Neural progenitor cell (in vitro differentiated cells): ENCODE measurements at places on chromosomes 4 and X. TPM values are rescaled to one million over a fixed set of nuclear protein-coding genes. Genes with fewer than 3 reads are reported as not detected.

GRCh38 chr4:163484906-163485305, 9.6 kb upstream of the TMA16 start:
- DNase-seq, result peak; percentile 76
- H3K4me3 ChIP-seq, result no peak overlapping the region
- no peak overlapping the region for H3K27ac ChIP-seq
- H3K36me3 ChIP-seq, result no peaks in the 10 kb centered on the region
- no peaks in the 10 kb centered on the region for H3K4me1 ChIP-seq

GRCh38 chr4:57342411-57342810, 232.2 kb upstream of the IGFBP7 start:
- no peak overlapping the region for H3K4me3 ChIP-seq
- no peak for DNase-seq
- H3K36me3 ChIP-seq, result no peaks in the 10 kb centered on the region

- H3K36me3 ChIP-seq, result no peaks in the 10 kb centered on the region
- H3K27ac ChIP-seq, result no peak overlapping the region
- no peak overlapping the region for H3K4me3 ChIP-seq
- no peak for DNase-seq
Measured at GRCh38 chr4:1658146-1658545, 26.0 kb downstream of the FAM53A start.

DNA sequence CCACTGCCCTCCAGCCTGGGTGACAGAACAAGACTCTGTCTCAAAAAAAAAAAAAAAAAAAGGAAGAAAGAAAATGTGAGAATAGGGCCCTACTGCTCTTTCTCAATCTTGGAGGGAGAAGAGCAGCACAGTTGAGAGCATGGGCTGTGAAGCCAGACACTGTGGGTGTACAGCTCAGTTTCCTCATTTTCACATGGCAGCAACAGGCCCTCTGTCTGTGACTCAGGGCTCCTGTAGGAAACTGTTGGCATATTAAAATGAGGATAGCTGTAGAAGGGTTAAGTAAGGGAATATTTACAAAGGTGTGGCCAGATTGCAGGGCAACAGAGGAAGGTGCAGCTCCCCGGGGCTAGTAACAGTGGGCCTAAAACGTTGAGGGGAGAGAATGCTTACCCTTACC, 3.4 kb downstream of the AKAP14 start:
- no peaks in the 10 kb centered on the region for H3K27me3 ChIP-seq
- DNase-seq, result no peak
- H3K36me3 ChIP-seq, result no peaks in the 10 kb centered on the region
- no peak overlapping the region for H3K4me3 ChIP-seq
- no peak overlapping the region for H3K27ac ChIP-seq
- H3K4me1 ChIP-seq, result no peaks in the 10 kb centered on the region

DNA sequence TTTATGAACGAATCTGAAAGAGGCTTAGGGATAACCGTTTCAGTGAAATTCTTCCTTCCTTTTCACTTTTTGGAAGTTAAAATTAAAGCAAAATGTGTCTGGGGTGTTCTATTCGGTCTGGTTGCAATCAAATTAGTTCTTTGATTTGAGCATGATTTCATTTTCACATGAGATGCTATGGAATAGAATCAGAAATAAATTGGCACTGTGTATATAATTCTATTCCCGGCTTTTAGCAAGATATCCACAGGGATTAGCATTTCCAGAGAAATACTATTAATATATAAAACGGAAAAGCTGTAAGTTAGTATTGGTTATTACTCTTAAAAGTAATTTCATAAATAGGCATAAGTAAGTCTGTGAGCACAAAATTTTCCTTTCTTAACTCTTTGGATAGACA, 1676.8 kb upstream of the PCDH7 start:
- peaks cover 5% of the 10 kb centered on the region for H3K4me1 ChIP-seq
- H3K27me3 ChIP-seq, result no peaks in the 10 kb centered on the region
- DNase-seq, result no peak
- H3K4me3 ChIP-seq, result no peak overlapping the region

DNA sequence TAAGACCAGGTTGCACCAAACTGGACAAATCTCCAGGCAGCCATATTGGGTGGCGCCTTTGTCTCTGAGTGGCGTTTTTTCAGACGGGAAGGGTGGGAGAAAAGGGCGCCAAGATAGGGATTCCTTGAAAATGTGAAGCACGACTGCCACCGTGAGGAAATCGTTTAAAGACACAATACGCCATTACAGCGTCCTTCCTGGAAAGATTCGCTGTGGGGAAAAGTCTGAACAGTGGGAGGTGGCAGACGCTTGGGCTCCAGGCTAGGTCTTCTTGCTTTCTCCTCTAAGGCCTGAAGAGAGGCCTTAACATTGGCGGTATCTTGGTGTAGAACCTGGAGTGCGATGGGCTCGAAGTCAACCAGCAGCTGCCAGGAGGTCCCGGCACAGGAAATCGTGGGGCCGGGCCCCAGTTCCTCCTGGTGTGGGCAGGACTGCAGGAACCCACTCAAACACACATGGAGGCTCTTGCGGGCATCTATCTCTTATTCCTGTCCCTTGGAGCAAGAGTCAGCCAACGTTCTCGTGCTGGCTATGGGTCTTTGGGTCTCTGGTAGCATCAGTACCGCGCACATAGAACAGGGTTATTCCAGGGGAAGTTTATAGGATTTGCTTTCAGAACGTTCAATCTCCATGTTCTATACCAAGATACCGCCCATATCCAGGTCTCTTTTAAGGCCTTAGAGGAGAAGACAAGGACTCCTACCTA, 208.8 kb downstream of the OR13H1 start:
- H3K27ac ChIP-seq, result no peak overlapping the region
- no peaks in the 10 kb centered on the region for H3K4me1 ChIP-seq
- peaks cover 14% of the 10 kb centered on the region for H3K36me3 ChIP-seq
- no peak for DNase-seq
- no peaks in the 10 kb centered on the region for H3K27me3 ChIP-seq
- no peak overlapping the region for H3K4me3 ChIP-seq

DNA sequence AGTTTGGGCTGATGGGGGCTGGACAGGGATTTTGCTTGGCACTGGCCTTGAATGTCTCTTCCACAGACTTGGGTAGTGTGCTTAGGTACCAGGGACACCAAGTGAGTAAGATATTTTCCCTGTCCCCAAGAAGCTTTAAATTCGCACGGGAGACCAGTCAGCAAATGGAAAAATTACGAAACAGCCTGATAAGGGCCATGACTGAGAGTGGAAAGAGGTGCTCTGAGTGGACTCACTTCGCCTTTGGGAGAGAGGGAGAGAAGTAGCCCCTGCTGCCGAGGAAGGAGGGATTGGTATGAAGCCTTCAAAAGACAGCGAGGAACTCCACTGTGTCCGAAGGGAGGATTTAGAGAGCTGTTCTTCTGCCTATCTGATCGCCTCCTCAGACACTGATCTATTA, 2.6 kb downstream of the LSM6 start:
- H3K27me3 ChIP-seq, result no peaks in the 10 kb centered on the region
- peaks cover 12% of the 10 kb centered on the region for H3K4me1 ChIP-seq
- no peak overlapping the region for H3K27ac ChIP-seq
- no peak overlapping the region for H3K4me3 ChIP-seq
- no peak for DNase-seq

DNA sequence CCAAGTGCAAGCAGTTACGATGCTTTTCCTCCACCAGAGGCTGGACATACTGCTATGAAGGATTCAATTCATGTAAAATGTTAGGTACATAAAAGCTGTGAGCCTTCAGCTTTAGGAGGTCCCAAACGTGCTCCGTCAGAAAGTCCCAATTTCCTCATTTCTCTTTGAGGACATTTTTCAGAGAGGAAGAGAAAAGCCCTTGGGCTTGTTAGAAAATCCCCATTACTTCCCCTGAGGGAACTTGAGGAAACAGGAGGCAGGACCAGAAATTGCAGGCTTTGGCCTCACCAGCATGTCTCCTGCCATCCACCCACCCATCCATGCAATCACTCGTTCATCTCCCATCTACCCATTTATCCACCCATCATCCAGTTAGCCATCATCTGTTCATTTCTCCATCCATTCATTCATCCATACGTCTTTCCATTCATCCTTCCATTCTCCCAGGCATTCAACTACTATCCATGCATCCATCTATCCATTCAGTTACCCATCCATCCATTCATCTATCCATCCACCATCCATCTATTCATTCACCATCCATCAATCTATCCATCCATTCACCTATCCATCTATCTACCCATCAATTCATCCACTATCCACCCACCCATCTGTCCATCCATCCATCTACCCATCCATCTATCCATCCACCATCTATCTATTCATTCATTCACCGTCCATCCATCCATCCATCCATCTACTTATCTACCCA, 223.5 kb downstream of the AFAP1 start:
- peaks cover 40% of the 10 kb centered on the region for H3K27me3 ChIP-seq
- no peak for DNase-seq
- no peaks in the 10 kb centered on the region for H3K36me3 ChIP-seq
- H3K4me3 ChIP-seq, result no peak overlapping the region
- H3K27ac ChIP-seq, result no peak overlapping the region
- H3K4me1 ChIP-seq, result peaks cover 11% of the 10 kb centered on the region

GRCh38 chr4:58553679-58554078, 1443.5 kb upstream of the IGFBP7 start:
- no peaks in the 10 kb centered on the region for H3K27me3 ChIP-seq
- no peaks in the 10 kb centered on the region for H3K4me1 ChIP-seq
- no peak overlapping the region for H3K4me3 ChIP-seq
- DNase-seq, result no peak
- no peaks in the 10 kb centered on the region for H3K36me3 ChIP-seq

GRCh38 chr4:7190691-7191545, 1.4 kb upstream of the SORCS2 start:
- H3K36me3 ChIP-seq, result no peaks in the 10 kb centered on the region
- no peak for DNase-seq
- H3K4me1 ChIP-seq, result peaks cover 32% of the 10 kb centered on the region
- H3K4me3 ChIP-seq, result no peak overlapping the region

DNA sequence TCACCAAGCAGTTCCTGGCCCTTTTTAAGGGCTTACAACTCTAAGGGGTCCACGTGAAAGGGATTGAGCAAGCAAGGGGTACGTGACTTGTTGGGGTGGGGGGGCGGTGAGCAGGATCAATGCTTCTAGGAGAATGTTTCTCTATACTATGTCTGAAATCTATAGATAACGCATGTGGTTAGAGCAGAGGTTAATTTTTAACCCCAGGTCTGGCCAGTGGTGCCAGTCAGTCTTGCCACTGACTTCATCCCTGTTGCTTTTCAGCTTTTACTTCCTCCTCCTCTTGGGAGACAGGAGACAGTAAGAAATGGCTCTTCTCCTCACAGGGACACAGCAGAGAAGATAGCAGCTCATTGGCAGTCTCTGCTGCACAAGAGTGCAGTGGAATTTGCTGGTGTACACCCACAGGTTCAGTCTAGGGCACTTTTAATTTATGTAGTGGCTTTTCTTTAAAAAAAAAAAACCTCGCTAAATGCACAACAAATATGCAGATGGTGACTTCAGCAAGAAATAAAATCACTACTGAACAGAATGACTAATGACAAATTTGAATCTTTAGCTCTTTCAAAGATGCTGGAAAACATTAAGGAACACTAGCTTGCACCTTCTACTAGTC, 190.5 kb downstream of the CCNG2 start:
- no peaks in the 10 kb centered on the region for H3K36me3 ChIP-seq
- H3K27ac ChIP-seq, result no peak overlapping the region
- no peaks in the 10 kb centered on the region for H3K27me3 ChIP-seq
- no peaks in the 10 kb centered on the region for H3K4me1 ChIP-seq

GRCh38 chr4:79920163-79920853, 152.7 kb downstream of the ANTXR2 start:
- no peak overlapping the region for H3K4me3 ChIP-seq
- no peaks in the 10 kb centered on the region for H3K4me1 ChIP-seq
- no peak overlapping the region for H3K27ac ChIP-seq
- no peak for DNase-seq

GRCh38 chrX:73847100-73847499, 284.1 kb downstream of the CHIC1 start:
- H3K36me3 ChIP-seq, result no peaks in the 10 kb centered on the region
- no peak for DNase-seq
- H3K27me3 ChIP-seq, result no peaks in the 10 kb centered on the region
- no peak overlapping the region for H3K27ac ChIP-seq

DNA sequence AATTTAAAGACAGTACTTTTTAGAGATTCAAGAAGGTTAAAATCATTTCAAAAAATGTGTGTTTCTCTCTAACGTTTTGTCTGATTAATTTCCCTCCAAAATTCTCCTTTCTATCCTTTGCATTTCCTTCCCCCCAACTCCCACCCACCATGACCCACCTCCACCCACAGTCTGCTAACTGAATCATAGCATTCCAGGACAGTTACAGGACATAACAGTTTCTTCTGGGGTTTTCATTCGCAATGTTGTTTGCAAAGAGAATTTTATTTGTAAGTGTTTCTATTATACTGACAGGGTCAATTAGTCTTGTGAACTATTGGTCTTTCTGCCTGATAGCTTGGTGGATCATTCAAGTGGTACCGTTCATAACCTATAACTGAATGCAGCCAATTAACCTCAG, 53.7 kb downstream of the ANAPC10 start:
- peaks cover 23% of the 10 kb centered on the region for H3K4me1 ChIP-seq
- H3K36me3 ChIP-seq, result no peaks in the 10 kb centered on the region
- no peak overlapping the region for H3K4me3 ChIP-seq
- no peak overlapping the region for H3K27ac ChIP-seq
- H3K27me3 ChIP-seq, result no peaks in the 10 kb centered on the region

DNA sequence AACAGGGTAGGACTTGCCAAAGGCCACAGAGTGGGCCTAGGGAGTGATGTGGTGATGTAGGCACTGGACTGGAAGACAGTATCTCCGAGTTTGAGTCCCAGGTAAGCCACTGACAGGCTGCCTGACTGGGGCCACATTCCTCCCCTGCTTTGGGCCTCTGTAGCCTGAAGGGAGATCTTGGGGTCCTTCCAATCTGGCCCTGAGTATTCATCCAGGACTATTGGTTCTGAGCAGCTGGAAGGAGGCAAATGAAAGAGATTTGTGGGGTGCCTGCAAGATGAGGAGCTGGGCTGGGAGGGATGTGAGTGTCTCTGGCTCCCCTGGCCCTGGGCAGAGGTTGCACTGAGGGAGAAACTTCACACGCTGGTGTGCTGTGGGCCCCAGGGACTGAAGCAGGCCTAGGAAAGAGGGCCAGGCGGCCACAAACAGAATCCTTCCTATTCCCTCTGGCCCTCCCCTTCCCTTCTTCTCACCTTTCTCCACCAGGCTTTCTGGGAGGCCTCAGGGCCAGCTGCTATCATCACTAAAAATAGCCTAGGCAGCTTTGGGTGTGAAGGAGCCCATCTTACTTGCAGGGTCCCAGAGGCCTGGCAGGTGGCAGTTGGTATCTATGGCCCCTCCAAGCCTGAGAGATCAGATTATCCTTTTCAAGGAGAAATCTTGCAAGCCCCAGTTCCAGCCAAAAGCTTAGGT, 70.1 kb downstream of the PJA1 start:
- no peak overlapping the region for H3K4me3 ChIP-seq
- H3K27ac ChIP-seq, result no peak overlapping the region
- H3K27me3 ChIP-seq, result no peaks in the 10 kb centered on the region
- no peaks in the 10 kb centered on the region for H3K36me3 ChIP-seq
- no peak for DNase-seq

Gene MAGEA9B
- total RNA-seq, result not detected in 2 replicates

Gene FGFRL1
- 9.6 and 27.4 TPM in 2 replicates for total RNA-seq
